ENCODE measurements at places on chromosomes 3 and 15. TPM values are rescaled to one million over a fixed set of nuclear protein-coding genes. Genes with fewer than 3 reads are reported as not detected.

Gene NMNAT3
- 1.3 TPM for total RNA-seq

Gene RAB5A
- 112 TPM for total RNA-seq

Gene SH2D7
- total RNA-seq = not detected

Gene RPSA
- total RNA-seq = 1,939 TPM

Gene MRPL3
- total RNA-seq = 33.1 TPM

Gene LAMB2
- 3.3 TPM for total RNA-seq

Gene OXTR
- 0.44 TPM for total RNA-seq

Gene PDIA5
- 6.2 TPM for total RNA-seq

Gene KCNH8
- total RNA-seq = not detected

Gene C3orf70
- 0.08 TPM for total RNA-seq

Gene CD86
- 1.3 TPM for total RNA-seq

Gene PRR23C
- not detected for total RNA-seq

Gene TNNC1
- 3.8 TPM for total RNA-seq

Gene NOX5
- not detected for total RNA-seq

Gene MESP1
- not detected for total RNA-seq

Gene RARB
- total RNA-seq = not detected

Gene SAMMSON
- not detected for total RNA-seq

Gene SEMA3F
- 0.18 TPM for total RNA-seq

Gene CHDH
- 0.94 TPM for total RNA-seq

Gene CNTN3
- total RNA-seq = not detected

Gene TOP2B
- 91.8 TPM for total RNA-seq

Gene TNFAIP8L3
- not detected for total RNA-seq

Gene CPN2
- total RNA-seq = not detected

Gene GOLGA8S
- total RNA-seq = 0.21 TPM

Gene RTP4
- 2.4 TPM for total RNA-seq

Gene KNG1
- not detected for total RNA-seq

Gene CNTN6
- total RNA-seq = not detected

Gene CKMT1B
- total RNA-seq = not detected

Gene SKOR1
- total RNA-seq = 2.7 TPM

Gene CFAP161
- 4.1 TPM for total RNA-seq

Gene CHRM5
- not detected for total RNA-seq

Gene CD200
- 2.8 TPM for total RNA-seq

Data from T-helper 17 cell (primary cell).